Smooth muscle cell of the pulmonary artery (primary cell): ENCODE measurements at places on chromosomes 6 and 20. TPM values are rescaled to one million over a fixed set of nuclear protein-coding genes. Genes with fewer than 3 reads are reported as not detected.

CST7 gene
- total RNA-seq, result not detected in 2 replicates

LCA5 gene
- 4.3 and 6.1 TPM in 2 replicates for total RNA-seq

RNF144B gene
- total RNA-seq, result 1.2 and 2.7 TPM in 2 replicates

SERPINB1 gene
- total RNA-seq, result 8.0 and 11.3 TPM in 2 replicates

ATXN1 gene
- total RNA-seq, result 35.5 and 39.6 TPM in 2 replicates

VNN1 gene
- total RNA-seq, result 0.20 TPM in 1 of 2 replicates, not detected in the other

ADTRP gene
- total RNA-seq, result 2.0 and 9.0 TPM in 2 replicates

HTR1E gene
- total RNA-seq, result 0.03 TPM in 1 of 2 replicates, not detected in the other

AGER gene
- 0.30 and 0.33 TPM in 2 replicates for total RNA-seq

SLC22A16 gene
- total RNA-seq, result not detected in 2 replicates
